Uterus (tissue), 4 donors: ENCODE measurements at places on chromosomes 5 and 9. TPM values are rescaled to one million over a fixed set of nuclear protein-coding genes. Genes with fewer than 3 reads are reported as not detected.
A peak's percentile ranks its signal among the peaks of the same experiment; 100 is the strongest.

The ARRDC3 gene
- total RNA-seq, result 237 TPM

The ZDHHC11 gene
- total RNA-seq, result 14.4 TPM

The RGS7BP gene
- 2.3 TPM for total RNA-seq

The SLC36A2 gene
- not detected for total RNA-seq

DNA sequence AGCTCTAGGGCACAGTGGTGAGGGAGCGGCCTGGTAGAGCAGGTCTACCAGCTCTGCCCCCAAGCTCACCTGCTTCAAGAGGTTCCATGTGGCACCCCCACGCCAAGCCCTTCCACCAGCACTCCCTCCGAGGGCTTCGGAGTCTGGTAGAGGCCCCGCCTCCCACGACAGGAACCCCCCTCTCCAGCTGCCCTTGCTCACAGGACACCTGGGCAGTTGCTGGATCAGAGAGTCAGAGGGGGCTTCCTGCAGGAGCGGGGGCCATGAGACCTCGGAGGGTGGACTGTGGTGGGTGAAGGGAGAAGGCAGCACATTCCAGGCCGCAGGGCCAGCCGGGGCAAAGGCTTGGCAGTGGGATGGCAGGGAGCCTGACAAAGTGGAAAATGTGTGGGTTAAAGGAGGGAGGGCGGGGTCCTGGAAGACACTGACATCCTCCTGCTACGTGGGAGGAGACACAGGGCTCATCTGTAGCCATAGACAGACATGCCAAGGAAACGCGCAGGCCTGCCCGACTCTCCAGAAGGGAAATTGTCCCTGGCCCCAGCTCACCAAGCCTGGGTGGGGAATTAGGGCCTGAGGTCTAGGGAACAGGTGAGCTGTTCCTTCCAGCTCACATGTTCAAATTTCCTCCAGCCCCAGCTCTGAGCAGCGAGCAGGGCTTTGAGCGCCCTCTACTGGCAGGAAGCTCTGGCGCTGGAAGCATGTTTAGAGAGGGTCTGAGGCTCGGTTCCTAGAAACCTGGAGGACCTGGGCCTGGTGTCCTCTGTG is 74.2 kb downstream of the NTNG2 start:
- peak; percentile 75 for DNase-seq

- no peak for DNase-seq
Observed at GRCh38 chr5:10036136-10036815, 213.4 kb downstream of the ATPSCKMT start.

GRCh38 chr9:116951588-116952435 is 264.7 kb downstream of the TRIM32 start:
- no peak for DNase-seq

DNA sequence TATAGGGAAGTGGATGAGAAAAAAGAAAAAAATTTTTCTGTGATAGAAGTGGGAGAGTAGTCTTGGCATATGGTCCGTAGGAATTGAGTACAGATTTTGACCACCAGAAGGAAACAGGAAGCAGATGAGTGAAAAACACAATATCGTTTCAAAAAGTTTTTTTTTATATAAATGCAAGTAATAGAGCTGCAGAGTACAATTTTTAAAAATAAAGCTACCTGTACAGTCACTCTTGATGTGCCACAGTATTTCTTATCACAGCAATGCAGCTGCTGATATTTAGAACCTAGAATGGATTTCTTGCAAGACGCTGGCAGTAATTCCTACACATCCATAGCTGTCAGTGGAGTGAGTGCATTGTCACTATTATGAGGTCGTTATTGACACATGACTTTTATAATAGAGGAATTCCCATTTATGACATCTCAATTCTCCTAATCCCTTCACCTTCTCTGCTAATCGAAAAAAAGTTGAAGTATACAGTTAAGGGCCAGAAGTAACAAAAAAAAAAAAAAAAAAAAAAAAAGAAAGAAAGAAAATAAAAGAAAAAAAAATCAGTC is 477.7 kb downstream of the TAF11L14 start:
- no peak for DNase-seq

DNA sequence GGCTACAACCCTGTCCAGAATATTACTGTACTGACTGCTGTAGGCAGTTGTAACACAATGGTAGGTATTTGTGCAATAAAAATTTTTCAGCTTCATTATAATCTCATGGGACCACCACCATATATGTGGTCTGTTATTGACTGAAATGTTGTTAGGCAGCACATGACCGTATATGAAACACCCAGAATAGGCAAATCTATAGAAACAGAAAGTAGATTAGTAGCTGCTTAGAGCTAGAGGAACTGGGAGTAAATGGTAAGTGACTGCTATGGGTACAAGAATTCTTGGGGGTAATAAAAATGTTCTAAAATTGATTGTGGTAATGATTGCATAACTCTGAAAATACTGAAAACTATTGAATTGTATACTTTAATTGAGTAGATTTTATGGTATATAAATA is 185.7 kb downstream of the ESM1 start:
- DNase-seq, result no peak

DNA sequence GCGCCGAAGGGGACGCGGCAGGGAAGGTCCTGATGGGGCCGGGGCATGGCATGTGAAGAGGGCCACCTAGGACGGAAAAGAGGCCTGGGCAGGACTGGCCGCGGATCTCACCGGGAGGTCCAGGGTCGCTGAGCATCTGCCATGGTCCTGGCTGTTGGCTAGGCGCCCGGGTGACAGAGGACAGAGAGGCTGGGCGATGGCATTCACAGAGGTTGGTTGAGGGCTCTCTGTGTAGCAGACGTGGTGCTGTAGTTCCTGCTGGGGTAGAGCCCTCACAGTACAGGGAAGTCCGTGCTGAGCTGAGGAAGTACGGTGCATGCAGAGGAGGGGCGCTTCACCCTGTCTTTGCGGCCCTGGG is 427 bp downstream of the PCYOX1L start:
- DNase-seq, result peak; percentile 55
